ENCODE measurements at places on chromosomes 5 and 9.

GRCh38 chr9:1440256-1440655, 390.1 kb downstream of the DMRT2 start:
- DNase-seq: no peak

DNA sequence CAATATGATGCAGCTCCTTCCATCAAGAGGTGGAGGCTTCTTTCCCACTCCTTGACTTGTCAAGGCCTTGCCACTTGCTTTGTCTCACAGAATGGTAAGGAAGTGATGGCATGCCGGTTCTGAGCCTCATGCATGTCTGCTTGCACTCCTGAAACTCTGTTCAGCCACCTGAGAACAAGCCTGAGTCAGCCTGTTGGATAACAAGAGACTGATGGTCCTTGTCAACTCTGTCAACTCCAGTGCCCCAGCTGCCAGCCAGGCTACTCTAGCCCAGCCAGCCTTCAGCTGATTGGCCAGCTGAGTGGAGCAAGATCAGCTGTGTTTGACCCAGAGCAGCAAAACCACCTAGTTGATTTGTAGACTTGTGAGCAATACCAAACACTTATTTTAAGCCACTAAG, 4.4 kb upstream of the TENT4A start:
- DNase-seq: no peak

DNA sequence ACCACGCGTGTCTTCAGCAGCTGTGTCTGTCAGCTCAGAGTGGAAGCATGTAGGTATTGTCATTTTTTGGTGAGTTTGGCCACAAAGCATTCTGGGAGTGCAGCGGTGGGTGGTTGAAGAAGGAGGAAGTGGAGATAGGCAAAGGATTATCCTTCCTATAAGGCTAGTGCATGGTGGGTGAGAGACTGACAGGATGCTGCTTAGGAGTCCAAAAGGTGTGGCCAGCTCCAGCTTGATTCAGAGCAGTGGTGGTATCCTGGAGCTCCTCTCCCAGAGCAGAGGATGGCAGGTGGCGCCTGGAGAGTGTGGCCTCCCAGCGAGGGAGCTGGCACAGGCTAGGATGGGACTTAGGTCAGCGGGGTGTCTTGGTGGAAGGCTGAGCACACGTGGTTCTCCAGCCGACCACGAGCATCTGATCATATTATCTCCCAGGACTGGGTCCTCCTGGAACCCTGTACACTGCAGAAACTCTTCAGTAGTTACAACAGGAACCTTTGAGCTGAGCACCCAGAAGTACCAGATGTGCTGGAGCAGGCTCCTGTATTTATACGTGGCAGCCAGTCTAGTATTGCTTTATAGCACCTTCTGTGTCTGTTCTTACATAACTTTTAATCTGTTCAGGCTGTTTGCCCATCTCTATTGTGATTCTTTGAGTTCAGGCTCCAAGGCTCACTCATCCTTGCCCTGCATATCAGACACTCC, 29.6 kb downstream of the MAML1 start:
- peak; percentile 40 for DNase-seq

- DNase-seq: no peak
Measured at GRCh38 chr5:124438026-124438902, 308.2 kb downstream of the ZNF608 start.

GRCh38 chr5:128974567-128974966, 9.3 kb downstream of the SLC27A6 start:
- no peak for DNase-seq

GRCh38 chr9:72592502-72593403, 71.3 kb downstream of the TMC1 start:
- peak; percentile 29 for DNase-seq

DNA sequence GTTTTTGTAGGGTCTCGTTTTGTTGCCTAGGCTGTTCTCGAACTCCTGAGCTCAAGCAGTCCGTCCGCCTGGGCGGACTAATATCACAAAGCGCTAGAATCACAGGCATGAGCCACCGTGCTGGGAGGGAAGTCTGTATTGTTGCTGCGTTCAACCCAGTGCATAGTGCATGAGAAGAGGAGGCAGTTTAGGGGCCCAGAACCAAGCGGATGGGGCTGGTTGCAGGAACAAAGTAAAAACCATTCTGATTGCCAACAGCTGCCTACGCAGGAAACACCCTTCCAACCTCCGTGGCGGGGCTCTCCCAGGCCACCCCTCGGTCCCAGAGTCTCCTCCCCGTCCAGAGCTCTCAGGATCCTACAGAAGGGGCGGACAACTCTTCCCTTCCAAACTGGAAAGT, 87.1 kb downstream of the ANXA2R start:
- DNase-seq: no peak

DNA sequence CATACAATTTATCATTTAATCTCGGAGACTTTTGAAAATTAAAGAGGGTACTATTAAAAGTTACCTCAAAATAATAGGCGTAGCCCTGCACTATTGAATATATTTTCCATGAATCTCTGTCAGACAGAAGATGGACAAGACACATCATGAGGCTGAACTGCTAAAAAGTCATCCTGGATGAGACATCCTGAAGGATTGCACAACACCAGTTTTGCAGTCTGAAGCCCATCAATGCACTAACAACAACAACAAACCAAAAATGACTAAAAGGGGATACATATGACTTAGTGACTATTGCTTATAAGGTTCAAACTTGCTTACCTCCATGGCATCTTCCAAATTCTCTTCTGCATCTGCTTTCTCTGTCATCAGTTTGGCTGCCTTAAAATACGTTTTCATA, 15.7 kb downstream of the LMBRD2 start:
- no peak for DNase-seq

- DNase-seq: no peak
Measured at GRCh38 chr9:126916909-126917308, 2.3 kb downstream of the RALGPS1 start.

DNA sequence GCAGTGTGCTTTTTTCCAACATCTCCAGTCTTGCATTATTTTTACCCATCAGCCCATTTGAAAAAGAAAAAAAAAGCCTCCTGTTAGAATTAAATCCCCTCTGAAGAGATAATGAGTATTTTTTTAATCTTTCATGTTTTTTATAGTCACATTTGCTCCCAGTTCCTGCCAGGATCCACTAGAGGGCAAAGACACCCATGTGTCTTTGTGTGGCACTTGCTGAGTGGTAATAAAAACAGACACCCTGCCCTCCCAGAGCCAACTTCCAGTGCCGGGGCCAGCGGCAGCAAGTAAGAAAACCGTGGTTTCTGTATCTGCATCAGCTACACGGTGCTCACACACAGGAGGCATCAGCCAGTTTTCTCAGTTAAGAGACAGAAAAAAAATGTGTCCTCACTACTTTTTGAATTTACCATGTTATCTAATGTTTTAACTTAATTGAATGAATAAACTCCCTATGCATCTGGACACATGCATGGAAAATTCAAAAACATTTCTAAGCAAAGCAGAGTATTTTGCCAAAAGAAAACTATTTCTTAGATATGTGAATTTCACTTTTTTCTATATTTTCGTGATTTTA, 70.2 kb upstream of the PLEKHG4B start:
- no peak for DNase-seq

- no peak for DNase-seq
Measured at GRCh38 chr9:38423273-38423972, 831 bp downstream of the IGFBPL1 start.

GRCh38 chr5:141003791-141004611, 37.7 kb downstream of the PCDHAC2 start:
- no peak for DNase-seq
